CD4-positive, CD25-positive, alpha-beta regulatory T cell (primary cell): ENCODE measurements at places on chromosomes 16 and 17. TPM values are rescaled to one million over a fixed set of nuclear protein-coding genes. Genes with fewer than 3 reads are reported as not detected.

PDIA2 gene
- not detected for polyA plus RNA-seq

MEIOB gene
- polyA plus RNA-seq, result not detected

TPPP3 gene
- not detected for polyA plus RNA-seq

EMC8 gene
- polyA plus RNA-seq, result 33.3 TPM

TEKT1 gene
- polyA plus RNA-seq, result not detected

GRAPL gene
- 1.4 TPM for polyA plus RNA-seq
